ENCODE measurements at places on chromosomes 11 and 22. TPM values are rescaled to one million over a fixed set of nuclear protein-coding genes. Genes with fewer than 3 reads are reported as not detected.

- no peak for DNase-seq
Measured at GRCh38 chr11:92416971-92417725, 192.5 kb downstream of the FAT3 start.

- peak; percentile 30 for DNase-seq
Measured at GRCh38 chr11:128552783-128553661, 34.3 kb downstream of the ETS1 start.

HOATZ gene
- not detected for total RNA-seq

DNA sequence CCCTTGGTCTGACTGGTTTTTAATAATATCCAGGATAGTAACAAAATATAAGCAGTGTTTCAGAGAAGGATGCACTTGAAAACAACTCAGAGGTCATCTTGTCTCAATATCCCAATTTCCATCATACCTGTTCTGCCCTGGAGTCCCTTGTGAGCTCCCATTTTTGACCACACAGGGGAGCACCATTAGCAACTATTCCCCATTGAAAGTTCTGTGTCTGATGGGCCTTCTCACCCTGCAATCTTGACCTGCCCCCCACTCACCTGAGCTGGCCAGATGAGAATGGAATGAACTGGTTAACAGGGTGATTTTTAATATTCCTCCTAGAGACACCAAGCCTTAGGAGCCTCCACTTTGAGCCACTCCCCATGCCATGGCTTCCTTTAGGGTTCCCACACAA is 3.8 kb upstream of the CAPN5 start:
- DNase-seq: no peak

POLD4 gene
- total RNA-seq: 74.0 TPM

DNA sequence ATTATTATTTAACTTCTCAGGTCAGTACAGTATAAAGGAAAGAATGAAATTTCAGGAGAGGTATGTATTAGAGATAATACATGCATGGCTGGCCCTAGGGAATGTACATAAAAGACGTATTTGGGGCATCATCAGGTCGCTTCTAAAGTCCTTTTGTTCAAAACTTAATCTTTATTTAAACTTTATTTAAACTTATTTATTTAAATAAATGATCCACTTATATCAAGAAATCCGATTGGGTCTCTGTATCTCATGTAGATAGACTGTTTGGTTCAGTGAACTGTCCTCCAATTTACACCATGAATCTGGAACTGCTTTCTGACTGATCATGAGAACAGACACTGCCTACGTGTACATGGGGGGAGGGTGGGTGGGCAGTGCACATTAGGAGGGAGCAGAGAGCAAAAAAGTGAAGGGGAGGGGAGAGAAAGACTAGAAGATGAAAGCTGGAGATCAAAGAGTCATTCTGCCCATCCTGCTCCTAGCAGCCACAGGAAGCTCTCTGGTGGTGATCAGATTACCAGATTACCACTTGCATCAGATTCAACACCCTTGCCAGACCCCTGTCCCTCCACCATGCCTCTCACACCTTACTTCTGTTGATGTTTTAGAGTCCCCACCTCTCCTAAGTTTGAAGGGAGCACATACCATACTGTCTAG is 92.1 kb upstream of the MTMR2 start:
- peak; percentile 45 for DNase-seq

GRCh38 chr11:2481253-2481652 is 36.4 kb downstream of the KCNQ1 start:
- no peak for DNase-seq

- no peak for DNase-seq
Measured at GRCh38 chr11:92657226-92657625, 312.2 kb upstream of the MTNR1B start.

DNA sequence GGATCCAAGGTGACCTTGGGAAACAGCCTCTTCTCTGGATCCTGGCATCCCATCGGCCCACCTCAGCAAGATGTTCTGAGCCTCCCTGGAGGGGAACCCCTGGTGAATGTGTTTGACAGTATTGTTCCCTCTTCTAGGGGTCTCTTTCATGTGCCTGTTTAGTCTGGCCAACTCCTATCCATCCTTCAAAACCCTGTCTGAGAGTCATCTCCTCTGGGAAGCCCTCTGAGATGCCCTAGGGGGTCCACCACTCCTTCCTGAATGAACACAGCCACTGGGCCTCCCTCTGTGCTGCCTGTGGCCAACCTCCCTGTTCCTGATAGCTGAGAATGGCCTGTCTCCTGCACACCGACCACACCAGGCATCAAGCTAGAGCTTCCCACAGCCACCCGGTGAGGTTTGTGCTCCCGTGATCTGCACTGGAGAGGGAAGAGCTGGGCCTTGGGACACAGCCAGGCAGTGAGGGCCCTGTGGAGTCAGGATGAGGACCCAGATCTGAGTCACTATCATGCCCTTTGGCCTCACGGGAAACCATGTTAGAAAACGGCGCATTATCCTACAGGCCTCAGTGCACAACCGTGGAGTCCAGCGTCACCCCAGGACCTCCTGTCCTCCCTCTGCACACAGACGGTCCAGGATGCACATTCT is 8.8 kb downstream of the WNT7B start:
- DNase-seq: no peak

- DNase-seq: no peak
Measured at GRCh38 chr11:9179141-9179540, 86.0 kb downstream of the DENND5A start.

GRCh38 chr11:104073950-104074705 is 37.7 kb downstream of the DDI1 start:
- DNase-seq: no peak

CCDC88B gene
- total RNA-seq: 106 TPM

DNA sequence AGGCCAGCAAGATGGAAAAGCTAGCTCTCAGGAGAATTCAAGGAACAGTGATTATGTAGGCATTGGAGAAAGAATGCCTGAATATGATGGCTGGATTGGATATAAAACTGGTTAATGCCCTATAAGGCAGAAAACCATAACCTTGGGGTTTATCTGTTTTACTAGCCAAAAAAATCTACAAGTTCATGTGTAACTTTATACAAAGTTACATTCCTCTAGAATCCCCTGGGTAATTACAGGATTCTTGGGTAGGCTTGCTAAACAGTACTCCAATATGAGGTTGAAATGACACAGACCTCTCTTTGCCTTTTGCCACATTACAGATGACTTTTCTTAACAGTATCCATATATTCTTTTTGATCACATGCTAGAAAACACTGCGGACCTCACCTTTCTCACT is 26.0 kb downstream of the TSPAN18 start:
- no peak for DNase-seq

- no peak for DNase-seq
Measured at GRCh38 chr22:49193348-49193747, 634.3 kb downstream of the BRD1 start.

GRCh38 chr11:44601471-44602370 is 36.3 kb downstream of the CD82 start:
- DNase-seq: no peak

GRCh38 chr11:115924744-115925567 is 420.7 kb upstream of the CADM1 start:
- no peak for DNase-seq

LSP1 gene
- 590 TPM for total RNA-seq

DNA sequence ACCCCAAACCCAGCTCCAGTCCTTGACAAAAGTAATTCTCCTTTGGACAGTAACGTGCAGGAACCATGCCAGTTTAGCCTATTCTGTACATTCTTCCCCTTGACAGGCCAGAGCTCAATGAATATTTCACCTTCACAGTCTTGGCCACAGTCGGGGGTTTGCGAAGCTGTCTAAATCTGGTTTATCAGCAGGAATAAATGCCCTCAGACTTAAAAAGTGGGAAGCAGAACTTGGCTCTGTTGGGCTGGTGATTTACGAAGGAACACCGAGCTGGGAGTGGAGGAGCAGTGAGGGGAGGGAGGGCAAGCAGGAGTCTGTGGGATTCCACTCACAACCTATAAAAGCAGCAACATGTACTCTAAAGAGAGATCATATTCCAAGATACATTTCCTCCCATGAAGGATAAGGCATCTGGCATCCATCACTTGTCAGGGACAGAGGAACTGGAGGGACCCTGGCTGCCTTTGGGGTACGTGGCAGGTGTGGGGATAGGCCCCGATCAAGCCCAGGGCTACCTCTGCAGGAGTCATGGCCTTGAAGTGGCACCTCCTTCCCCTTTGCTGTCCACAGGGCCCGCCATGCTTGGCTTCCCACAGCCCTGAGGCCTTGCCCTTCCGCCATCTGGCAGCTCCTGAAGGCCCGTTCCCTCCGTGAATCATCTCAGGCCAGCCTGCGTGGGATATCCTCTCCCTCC is 154.3 kb downstream of the ADAMTS15 start:
- no peak for DNase-seq
